DMS79 treated with DMSO at 0.1 percent for 48 hours (cell line): ENCODE measurements at places on chromosomes 2 and 18.

DNA sequence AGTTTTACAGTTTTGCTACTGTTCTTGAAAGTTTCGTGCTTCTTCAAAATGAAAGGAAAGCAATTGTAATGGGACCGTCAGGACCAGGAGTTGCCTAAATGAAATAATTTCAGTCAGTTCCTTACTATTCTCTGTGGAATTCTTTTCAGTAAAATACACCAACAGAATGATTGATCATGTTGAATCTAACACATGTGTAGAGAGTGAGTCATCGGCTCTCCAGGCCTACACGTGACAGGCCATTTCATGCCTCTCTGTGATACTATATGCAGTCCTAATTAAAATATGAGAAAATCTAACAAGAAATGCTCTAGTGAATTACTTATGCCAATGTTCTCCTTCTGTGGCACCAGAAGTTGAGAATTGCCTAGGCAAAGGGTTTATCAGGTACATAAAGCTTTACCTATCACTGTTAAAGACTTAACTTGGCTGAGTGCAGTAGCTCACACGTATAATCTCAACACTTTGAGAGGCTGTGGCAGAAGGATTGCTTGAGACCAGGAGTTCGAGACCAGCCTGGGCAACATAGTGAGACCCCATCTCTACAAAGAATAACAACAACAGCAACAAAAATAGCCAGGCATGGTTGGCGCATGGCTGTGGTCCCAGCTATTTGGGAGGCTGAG lies 199.4 kb downstream of the LRRTM1 start:
- no peak for DNase-seq

DNA sequence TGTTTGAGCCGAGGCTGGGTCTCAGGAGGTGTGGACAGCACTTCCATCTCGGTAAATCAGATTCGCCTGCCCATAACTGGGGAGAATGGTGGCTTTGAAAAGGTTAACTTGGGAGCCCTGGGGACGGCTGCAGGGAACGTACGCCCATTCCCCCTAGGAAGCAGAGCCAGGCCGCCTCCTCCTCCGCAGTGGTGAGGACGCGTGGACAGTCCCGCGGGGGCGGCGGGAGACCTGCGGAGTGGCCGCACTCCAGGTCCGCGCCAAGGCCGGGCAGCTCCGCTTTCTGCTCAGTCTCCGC lies 845 bp upstream of the MYCN start:
- DNase-seq = no peak

DNA sequence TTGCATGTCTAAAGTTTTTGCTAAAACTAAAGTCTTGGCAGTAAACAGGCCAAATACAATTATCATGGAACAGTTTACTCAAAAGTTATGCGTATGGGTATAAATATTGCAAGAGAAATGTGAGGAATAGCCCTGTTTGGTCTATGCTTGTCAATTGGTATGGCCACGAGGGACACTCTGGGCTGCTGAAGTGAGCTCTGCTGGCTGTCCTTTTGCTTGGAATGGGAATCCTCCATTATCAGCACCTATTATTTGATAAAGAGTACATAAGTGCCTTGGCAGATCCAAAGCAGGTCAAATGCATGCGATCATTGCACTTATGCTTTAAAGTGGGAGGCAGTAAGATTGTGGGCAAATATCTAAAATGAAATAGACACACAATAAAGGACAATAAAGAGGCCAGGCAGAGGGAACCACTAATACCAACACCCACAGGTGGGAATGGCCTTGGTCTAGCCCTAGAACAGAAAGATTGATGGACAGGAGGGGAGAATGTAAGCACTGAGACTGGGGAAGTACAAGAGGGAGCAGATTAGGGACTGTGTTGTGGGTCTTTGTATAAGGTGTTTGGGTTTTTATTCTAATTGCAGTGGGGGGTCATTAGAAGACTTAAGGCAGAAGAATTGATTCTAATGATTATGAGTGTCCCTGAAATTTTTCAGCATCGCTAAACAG lies 60.0 kb upstream of the NOSTRIN start:
- DNase-seq = no peak

DNA sequence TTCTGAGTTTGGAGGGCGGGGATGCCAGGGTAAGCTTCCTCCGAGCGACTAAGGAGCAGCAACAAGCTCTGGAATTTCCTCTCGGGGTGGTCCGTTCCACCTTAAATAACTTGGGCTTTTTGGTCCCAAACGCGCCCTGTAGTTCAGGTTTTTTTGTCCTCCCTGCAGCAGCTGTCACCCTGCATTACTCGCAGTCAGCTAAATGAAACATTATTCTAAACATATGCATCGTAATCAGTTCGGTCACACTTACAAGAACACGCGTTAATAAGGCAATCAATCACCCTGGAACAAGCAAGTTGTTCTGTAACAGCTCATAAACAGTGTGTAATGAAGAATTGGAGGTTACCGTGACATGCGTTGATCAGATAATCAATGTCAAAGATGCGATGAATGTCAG lies 8.3 kb downstream of the EVX2 start:
- DNase-seq = no peak

DNA sequence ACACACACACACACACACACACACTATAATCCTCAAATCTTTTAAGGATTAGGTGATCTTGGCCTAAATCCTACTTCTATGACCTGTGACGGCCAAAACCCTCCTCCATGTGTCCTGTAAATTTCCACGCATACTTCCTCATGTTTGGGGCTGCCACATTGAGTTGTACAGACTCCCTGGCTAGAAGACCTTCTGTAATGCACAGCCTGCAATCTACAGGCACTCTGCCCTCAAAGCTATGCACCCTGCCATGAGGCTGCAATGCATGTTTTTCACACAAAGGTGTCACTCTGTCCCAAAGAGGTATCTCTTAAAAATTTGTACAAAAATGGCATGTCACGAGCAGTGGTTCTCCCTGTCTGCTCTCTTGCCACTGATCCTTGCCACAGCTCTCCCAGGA lies 26.4 kb upstream of the B4GALT6 start:
- no peak for DNase-seq

- no peak for DNase-seq
Observed at GRCh38 chr2:217573571-217573970, 429.2 kb downstream of the TNS1 start.

DNA sequence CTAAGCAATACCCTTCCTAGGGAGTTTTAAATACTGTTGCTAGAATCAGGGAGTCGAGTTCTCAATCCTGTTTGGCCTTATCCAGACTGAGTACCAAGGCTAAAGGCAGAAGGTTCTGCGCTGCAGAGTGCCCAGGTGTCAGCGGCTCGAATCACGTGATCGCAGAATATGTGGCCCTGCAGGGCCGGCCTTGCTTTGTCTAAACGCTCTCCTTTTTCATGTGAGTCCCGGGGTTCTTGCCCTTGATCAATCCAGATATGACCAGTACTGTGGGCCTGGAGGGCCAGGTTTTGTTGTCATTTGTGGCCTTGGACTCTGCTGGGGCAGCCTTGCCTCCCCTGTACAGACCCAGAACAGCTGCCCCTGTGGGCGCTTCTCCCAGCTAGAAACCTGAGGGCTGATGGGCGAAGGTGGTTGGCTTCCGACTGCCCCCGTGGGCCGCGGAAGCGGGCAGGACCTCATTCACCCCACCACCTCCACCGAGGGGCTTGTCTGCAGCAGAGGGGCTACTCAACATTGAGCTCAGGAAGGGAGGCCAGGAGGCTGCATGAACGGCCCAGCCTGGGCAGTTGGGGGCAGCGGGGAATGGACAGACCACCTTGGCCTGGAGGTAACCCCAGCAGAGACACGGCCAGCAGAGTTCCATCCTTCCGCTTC lies 225.0 kb downstream of the ALPK2 start:
- no peak for DNase-seq

GRCh38 chr2:215828528-215829184 lies 184.7 kb downstream of the MREG start:
- no peak for DNase-seq

GRCh38 chr2:222572751-222573174 lies 83.1 kb downstream of the FARSB start:
- no peak for DNase-seq

DNA sequence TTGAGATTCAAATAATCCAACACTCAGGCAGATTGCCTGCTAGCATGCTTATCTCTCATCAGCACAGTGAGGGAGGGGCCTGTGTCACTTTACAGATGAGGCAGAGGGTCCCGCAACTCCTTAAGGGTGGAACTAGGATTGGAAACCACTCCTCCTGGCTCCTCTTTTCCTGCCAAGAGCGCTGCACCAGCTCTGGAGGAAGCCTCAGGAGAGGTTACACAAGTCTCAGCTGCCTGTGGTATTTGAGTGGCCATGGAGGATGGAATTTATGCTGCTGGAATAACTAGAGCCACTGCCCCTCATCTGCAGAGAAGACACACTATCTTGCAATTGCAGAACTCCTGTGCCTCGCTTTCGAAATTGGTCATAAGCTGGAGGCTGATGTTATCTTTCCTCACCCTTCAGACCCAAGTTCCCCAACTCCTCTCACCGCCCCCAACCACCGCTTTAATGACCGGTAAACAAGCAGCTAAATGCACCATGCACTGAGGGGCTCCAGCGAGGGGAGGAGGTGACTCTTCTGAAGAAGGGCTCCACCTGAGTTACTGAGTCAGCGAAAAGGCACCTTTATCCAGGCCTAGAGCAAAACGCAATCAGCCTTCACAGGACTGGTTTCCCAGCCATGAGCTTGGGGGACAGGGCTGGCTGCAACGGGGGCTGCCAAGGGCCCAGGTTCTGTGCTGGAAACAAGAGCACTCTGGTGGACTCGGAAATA lies 245.8 kb downstream of the SOX11 start:
- no peak for DNase-seq

DNA sequence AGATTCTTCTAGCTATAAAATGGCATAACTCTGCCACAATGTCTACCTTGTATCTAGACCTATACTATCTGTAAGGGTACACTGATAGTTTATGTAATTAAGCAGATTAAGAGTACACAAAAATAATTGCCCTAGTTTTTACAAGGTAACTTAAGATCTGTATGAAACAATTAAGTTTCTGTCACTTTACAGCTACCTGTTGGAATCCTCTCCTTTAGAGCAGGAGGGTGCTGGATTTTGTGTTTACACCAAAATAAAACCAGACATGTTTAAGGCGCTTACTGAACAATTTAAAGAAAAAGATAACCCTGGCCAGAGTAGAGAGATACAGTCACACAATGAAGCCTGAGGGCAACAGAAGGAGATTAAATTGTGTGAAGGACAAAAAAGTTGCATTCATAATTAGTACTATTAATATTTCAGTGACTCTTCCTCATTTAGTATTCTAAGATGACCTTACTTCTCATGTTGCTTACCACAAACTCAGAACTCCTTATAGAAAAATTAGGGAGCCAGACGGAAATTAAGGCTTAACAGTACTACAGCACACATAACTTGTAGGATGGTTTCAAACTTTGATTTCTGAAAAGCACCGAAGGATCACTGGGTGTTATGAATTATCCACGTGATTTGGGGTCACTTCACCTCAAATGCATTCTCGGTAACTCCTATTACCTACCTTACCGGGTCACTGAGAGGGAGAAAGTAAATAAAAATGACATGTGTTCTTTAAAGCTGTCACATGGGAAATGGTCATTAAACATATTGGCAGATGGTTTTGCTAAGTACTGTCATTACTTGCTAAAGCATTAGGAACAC lies 1.0 kb downstream of the DARS1 start:
- DNase-seq = no peak

DNA sequence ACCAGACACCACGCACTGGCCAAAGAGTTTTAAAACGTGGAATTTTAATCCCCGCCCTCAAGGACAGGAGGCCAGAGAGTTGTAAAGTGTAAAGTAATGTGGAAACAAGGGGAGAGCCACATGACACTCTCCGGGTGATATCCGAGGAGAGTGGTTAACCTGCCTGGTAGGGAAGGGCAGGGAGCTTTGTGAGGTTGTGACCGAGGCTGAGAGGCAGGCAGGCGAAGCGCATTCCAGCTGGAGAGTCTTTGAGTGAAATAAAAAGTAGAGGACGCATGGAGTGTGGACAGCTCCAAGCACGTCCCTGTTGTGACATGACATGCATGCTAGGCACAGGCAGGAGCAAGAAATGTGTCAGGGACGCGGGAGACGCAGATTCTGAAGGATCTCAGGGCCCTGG lies 539.5 kb downstream of the RNF144A start:
- DNase-seq = no peak

DNA sequence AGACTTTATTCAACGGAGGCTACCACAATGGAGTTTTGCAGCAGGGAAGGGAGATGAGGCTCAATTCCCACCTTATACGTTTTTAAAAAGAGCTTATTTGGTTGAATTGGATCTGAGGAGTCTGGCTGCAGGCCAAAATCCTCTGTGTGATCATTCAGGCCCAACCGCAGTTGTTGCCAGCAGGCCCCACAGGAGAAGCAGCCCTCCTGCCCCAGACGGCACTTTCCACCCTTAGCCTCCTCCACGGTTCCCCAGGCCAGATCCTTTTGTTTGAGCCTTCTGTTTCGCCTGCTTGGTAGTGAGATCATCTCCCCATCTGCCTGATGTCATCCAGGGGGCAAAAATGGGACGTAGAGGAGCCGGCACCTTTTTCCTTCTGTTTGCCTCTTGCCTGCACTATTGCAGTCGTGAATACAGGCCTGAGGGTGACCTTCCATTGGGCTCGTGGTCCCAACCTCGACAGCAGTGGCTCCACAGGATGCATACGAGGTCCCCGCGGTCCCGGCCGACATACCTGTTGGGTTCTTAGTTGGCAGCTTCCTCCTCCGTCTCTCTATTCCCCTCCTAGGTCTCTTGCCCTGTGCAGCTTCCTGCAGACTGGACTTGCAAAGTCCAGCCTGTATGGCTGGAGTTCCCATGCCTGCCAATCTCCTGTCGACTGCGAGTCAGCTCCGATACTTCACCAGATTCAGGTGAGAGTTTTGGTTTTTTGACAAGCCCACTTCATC lies 9.3 kb upstream of the GPR35 start:
- peak; percentile 63 for DNase-seq

- no peak for DNase-seq
Observed at GRCh38 chr2:86410581-86410980, 30.6 kb upstream of the KDM3A start.

- DNase-seq = peak; percentile 6
Observed at GRCh38 chr2:105806996-105807395, 62.3 kb downstream of the NCK2 start.

- no peak for DNase-seq
Observed at GRCh38 chr2:222518570-222519381, 94.4 kb downstream of the SGPP2 start.

- DNase-seq = no peak
Observed at GRCh38 chr18:62182220-62182619, 4.6 kb downstream of the PIGN start.

GRCh38 chr18:35688757-35689156 lies 107.2 kb downstream of the GALNT1 start:
- no peak for DNase-seq

DNA sequence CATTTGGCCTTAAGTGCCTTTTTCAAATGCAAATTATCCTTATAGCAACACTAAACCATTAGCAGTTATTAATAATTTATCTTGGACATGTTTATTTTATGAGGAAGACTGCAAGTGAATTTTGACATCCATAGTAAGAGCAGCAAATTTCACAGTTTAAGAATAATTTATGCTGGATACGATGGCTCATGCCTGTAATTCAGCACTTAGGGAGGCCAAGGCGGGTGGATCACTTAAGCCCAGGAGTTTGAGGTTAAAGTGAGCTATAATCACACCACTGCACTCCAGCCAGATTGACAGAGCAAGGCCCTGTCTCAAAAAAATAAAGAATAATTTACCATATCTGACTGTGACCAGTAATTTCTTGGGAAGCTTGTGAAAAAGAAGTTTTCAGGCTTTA lies 286.2 kb downstream of the TMX3 start:
- no peak for DNase-seq
